AG04449 (cell line): ENCODE measurements at places on chromosomes 12 and 14.

DNA sequence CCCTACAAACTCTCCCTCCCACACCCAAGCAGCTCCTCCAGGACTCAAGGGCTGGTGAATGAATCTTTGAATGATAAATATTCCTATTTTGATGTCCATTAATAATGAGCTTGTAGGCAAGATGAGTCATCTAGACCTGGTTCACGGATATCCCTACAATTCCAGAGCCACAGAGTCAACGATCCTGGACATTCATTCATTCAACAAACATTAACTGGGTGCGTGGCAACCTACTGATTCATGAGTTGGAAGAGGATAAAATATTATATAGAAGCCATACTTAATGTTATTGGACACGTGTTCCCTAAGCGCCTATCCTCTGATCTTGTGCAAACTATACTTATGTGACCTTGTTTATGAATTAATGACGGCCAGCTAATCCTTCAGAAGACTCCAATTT is 420 bp upstream of the OTUB2 start:
- DNase-seq: no peak

DNA sequence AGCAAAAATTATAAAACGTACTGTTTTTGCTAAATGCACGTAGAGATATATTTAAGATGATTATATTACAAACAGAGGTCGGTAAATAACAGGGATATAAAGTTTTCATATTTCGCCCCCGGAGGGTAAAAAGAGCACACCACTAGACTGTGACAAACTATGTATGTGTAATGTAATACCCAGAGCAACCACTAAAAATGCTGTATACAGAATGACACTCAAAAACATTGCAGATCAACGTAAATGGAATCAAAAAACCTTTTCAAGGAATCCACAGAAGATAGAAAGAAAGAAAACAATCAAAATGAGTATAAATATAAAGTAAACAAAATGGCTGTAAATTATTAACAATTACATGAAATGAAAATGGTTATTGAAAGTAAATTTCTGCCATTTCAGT is 37.6 kb upstream of the PRB4 start:
- no peak for DNase-seq

DNA sequence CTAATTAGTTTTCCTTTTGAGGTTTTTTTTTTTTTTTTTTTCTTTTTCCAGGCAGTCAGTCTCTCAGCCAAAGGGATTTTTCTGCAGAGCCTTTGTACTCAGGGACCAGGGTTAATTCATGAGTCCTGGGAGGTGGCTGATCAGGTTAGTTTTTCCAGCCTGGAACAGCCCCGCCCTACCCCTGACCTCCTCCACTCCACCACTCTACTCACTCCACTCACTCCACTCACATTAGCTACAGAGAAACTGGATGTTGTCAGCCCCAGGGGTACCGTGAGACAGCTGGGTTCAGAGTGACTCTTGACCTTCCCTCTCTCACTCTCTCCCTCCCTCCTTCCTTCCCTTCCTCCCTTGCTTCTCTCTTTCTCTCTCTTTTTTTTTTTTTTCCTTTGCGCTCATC is 161.0 kb downstream of the CRADD start:
- no peak for DNase-seq

- no peak for DNase-seq
Measured at GRCh38 chr12:124000111-124000510, 27.1 kb downstream of the ZNF664 start.

DNA sequence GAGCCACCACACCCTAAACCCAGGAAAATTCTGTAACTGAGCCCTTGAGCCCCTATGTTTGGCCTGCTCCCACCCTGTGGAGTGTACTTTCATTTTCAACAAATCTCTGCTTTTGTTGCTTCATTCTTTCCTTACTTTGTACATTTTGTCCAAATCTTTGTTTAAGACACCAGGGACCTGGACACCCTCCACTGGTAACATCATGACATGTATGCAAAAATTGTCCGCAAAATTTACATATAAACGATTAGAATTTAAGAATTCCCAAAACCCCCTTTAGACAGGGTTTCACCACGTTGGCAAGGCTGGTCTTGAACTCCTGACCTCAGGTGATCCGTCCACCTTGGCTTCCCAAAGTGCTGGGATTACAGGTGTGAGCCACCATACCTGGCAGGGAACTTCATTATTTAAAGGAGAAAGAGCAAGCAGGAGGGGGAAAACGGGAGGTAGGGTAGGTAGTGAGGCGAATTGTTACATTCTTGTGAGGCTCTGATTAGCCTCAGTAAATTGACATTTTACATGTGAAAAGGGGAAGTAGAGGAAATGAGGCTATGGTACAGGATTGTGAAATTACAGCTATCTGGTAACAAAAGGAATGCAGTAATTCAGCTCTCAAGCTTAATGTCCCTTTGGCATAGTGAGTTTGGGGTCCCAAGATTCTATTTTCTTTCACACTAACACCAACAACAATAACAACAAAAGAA is 27.6 kb downstream of the TUBA1A start:
- no peak for DNase-seq

DNA sequence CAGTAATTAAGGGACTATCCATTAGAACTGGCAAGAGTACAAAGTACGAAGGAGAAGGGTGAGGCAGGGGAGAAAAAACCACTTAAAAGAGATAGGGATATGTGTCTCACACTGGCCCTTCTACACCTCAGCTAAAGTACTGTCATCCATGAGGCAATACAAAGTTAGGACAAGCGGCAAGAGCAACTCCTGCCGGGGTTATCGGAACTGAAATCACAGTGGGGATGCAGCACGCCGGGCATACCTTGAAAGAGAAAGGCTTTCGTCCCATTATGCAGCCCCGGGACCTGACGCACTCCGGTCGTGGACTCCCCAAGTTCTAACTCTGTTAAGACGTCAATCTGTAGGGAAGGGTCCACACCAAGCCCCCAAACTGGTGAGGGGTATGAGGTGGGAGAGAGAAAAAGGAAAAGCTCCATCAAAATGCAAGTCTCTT is 1.1 kb downstream of the NELL2 start:
- DNase-seq: no peak
